Brain (organoid and tissue), 16 donors: ENCODE measurements at places on chromosomes 3 and 15.

GRCh38 chr3:53346922-53347260 is 452 bp downstream of the DCP1A start:
- DNase-seq: no peak

DNA sequence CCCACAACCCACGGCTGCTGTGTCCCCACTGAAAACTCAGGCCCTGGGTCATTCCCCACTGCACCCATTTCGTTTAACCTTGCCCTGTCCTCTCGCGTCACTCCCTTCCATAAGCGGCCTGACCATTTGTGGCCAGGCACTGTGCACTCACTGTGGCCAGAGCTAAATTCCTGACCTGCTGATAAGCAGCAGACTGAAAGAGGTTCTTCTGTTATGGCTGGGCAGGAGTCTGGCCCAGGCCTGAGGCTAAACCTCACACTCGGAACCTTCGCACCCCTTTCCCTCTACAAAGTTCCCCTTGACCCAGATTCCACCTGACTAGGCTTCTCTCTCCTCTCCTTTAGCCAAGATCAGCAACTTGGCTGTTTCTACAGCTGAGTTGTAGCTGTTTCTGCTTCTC is 62.3 kb downstream of the ADAMTS17 start:
- DNase-seq: no peak

DNA sequence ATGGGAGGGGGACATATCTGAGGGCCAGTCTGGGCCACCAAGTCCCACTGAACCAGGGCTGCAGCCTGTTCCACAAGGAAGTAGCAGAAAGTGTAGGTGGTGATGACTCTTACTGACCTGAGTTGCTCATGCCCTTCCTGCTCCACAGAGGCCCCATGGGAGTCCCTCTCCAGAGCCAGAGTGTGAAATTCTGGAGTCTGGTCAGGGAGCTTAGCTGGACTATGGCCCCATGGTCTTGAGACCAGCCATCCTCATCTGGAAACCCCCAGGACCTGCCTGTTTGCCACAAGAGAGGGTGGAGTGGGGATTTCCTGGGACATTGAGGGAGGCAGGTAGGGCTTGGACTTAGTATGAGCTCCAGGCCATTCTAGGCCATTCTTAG is 3.0 kb downstream of the SPINT1 start:
- DNase-seq: no peak

DNA sequence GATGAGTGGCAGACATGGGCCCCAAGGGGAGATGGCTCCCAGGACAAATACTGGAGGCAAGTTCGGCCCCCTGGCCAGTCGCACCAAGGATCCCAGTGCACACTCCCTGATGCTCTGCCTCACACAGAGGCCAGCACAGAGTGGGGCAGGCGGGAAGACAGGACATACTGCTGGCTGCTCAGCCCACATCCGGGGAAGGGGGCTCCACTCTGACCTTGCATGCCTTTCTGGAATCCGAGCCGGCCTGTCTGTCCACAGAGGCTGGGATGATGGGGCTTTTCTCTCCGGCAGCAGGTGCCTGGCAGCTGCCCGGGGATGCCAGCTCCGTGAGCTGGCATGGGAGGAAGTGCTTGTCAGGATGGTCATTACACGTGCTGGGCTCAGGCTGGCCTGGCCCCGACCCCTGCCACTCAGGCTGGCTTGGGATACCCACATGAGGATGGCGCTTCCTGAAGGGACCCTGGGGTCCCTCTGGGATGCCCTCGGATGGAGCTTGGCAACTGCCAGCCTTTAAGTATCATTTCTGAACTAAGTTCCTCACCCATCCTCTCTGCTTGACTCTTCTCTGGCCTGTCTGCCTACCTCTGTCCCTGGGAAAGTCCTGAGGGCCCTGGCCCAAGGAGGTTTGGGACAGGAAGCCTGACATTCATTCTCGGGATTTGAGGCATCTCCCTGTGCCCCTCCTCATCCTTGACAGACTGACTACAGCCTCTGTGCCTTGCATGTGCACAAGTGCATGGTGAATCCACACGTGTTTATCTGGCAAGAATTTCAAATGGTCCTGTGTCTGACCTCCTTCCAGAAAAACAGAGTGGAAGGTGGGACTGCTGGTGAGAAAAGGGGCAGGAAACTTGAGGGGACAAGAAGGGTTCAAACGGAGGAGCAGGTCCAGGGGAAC is 46.5 kb downstream of the EXOG start:
- no peak for DNase-seq

- peak; percentile 93 for DNase-seq
Measured at GRCh38 chr3:186097663-186098451, 11.0 kb downstream of the ETV5 start.

DNA sequence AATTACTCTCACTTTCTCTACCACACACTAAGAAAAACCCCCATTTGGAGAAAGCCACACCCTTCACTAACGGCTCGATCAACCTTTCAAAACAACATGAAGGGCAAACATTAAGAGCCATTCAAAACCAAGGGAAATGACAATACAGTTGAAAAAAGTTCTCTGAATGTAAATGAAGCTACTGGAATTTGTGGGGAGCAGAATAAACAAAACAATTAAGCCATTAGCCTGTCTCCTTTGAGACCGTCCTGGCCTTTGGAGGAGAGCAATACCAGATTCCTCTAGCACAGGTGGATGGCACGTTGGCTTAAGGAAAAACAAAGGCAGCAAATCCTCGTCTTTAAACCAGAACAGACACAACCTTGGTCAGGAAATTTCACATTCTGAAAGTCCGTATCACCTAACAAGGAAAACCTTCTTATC is 18.7 kb downstream of the MYO1E start:
- no peak for DNase-seq

- no peak for DNase-seq
Measured at GRCh38 chr3:151171145-151171757, 31.8 kb downstream of the GPR171 start.
